Ecto neural progenitor cell (in vitro differentiated cells): ENCODE measurements at places on chromosomes 1 and 21.

- no peak for DNase-seq
These were observed 86.6 kb upstream of the SLC25A33 start for GRCh38 chr1:9452516-9453140.

DNA sequence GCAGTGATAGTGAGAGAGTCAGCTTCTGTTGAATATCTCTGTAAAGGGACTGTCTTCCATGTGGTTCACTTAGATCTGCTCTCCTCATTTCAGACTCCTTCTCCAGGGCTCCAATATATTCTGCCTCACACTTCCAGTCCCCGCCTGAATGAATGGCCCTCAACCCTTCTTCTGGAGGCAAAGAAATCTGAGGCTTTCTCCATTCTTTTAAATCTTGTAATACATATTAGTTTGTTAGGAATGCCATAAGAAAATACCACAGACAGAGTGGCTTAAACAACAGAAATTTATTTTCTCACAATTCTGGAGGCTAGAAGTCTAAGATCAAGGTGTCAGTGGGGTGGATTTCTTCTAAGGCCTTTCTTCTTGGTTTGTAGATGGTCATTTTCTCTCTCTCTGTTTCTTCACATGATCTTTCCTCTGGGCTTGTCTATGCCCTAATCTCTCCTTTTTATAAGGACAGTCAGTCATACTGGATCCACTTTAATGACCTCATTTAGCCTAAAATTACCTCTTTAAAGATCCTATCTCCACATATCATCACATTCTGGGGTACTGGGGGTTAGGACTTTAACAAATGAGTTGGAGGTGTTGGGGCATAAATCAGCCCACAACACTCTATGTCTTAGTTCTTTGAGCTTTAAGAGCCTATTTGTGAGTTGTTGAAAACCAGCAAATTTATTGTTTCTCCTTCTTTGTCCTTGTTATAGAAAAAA, 128.5 kb upstream of the KCNK2 start:
- no peak for DNase-seq

GRCh38 chr1:206856674-206857464, 8.6 kb upstream of the IL20 start:
- no peak for DNase-seq

GRCh38 chr1:96660051-96660450, 61.5 kb upstream of the PTBP2 start:
- DNase-seq, result no peak

- peak; percentile 53 for DNase-seq
These were observed at the start of gene SLC16A4 for GRCh38 chr1:110390692-110391245. Gene SLC16A4, minus strand, starts transcription at chr1:110391026. Its CDS starts 1,703 bp downstream, at chr1:110389323.

DNA sequence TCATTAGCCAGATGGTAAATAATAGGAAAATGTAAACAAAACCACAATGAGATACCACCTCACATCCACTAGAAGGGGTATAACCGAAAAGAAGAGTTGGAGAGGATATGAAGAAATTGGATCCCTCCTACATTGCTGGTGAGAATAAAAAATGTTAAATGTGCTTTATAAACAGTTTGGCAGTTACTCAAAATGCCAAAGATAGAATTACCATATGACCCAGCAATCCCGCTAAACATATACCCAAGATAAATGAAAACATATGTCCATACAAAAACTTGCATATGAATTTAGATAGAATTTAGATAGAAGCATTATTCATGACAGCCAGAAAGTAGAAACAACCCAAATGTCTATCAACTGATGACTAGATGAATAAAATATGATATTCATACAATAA, 4.4 kb upstream of the FMO2 start:
- no peak for DNase-seq

DNA sequence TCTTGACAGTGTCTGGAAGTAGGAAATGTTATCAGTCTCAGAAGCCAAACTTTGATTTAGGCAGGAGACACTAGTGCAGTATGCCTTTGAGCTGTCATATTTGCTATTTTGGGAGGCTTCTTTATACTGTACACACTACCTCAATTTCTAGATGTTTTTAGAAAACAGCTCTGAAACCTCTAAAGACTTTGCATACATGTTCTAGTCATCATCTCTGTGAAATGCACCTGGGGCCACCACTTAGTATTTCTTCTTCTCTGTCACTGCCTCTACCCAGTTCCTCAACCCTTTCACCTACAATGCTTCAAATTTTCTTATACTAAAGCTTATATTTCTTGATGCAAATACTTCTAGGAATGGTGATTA, 29.1 kb upstream of the PLA2G4A start:
- no peak for DNase-seq

GRCh38 chr1:194512957-194513356, 1326.5 kb upstream of the B3GALT2 start:
- no peak for DNase-seq

GRCh38 chr1:107767156-107767582, 197.8 kb downstream of the VAV3 start:
- no peak for DNase-seq

- DNase-seq, result peak; percentile 87
These were observed 19.2 kb upstream of the PEF1 start for GRCh38 chr1:31663622-31664452.

- DNase-seq, result no peak
These were observed 1.9 kb upstream of the SFT2D2 start for GRCh38 chr1:168223681-168224540.

GRCh38 chr1:25050165-25050564, 120.1 kb upstream of the RUNX3 start:
- no peak for DNase-seq

DNA sequence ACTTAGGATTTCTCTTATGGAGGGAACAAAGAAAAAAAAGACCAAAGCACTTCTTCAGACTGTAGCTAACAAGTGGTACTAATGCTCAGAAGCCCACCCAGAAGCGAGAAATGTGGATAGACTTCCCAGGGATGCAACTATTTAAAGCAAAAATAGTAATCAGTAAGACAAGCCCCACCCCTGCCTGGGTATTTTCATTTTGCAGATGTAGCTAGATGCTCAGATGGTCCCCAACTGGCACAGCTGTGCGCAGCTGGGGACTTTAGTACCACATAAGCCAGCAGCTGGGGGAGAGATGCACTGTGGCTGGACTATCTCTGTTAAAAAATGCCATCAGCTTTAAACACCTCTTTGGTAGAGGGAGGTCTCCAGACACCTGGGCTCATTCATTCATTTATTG, 77.8 kb upstream of the SPAG17 start:
- DNase-seq, result no peak

- peak; percentile 73 for DNase-seq
These were observed at the start of gene TNFRSF1B for GRCh38 chr1:12166834-12167492. Gene TNFRSF1B, plus strand, starts transcription at chr1:12166991. Its CDS starts 101 bp downstream, at chr1:12167092.
